Activated CD4-positive, alpha-beta T cell treated with anti-CD3 and anti-CD28 coated beads, Interleukin-2, amount 50 U/mL, for 48 hours (primary cell): ENCODE measurements at places on chromosomes 11 and 22.

DNA sequence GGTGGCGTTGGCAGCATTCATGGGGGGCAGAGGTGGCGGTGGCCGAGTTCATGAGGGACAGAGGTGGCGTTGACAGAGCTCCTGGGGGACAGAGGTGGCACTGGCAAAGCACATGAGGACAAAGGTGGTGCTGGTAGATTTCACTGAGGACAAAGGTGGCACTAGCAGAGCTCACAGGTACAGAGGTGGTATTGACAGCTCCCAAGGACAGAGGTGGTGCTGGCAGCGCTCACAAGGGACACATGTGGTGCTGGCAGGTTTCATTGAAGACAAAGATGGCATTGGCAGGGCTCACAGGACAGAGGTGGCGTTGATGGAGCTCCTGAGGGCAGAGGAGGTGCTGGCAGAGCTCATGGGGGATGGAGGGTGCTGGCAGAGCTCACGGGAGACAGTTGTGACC is 425.4 kb downstream of the CTTN start:
- no peak for DNase-seq

DNA sequence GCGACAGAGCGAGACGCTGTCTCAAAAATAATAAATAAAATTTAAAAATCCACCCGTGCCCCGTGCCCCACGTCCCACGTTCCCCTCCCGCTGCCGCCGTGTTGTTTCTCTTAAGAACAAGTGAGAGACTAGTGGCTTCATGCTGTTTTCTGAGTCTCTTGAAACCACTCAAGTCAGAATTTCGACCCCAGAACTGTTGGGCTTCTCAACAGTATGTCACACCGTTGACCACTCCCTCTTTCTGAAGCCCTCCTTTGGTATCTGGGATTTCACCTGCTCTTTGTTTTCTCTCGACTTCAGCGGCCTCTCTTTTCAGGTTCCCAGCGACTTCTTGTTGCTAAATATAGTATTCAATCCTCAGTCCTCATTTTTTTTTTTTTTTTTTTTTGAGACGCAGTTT is 974 bp downstream of the PPIL2 start:
- DNase-seq = no peak

DNA sequence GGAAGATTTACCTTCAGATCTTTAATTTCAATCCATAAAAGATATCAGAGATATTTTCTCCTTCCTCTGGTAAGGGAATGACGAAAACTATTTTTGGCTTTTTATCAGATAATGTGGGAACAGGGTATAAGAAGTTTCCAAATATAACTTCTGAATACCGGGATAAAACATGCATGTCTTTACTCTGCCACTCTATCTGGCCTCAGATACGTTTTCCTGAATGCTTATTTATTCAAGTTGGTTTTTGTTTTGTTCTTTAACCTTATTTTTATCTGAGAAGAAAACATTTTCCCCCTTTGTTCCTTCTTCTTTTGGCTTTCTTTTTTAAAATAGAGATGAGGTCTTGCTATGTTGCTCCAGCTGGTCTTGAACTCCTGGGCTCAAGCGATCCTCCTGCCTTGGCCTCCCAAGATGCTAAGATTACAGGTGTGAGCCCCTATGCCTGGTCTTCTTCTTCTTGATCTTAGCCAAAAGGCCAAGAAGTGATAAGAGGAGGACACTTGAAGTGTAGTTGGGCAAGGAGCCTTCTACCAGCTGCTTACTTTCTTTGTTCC is 1.5 kb downstream of the SERPIND1 start:
- no peak for DNase-seq

DNA sequence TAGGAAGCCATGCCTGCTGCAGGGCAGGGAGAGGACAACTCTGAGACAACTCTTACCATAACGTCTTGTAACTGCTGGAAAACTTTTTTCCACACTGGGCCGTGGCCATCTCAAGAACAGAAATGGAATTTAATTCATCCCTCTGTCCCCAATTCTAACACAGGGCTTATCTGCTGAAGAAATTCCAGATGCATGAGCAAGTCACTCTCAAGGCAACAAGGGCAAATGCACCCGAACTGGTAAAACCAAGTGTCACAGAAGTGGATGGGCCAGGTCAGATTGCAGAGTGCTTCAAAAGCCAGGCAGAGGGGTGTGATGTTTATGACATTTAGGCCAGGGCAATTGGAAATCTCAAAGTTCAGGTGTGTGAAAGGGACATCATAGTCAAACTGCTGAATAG is 7.4 kb downstream of the SMPD1 start:
- DNase-seq = no peak

DNA sequence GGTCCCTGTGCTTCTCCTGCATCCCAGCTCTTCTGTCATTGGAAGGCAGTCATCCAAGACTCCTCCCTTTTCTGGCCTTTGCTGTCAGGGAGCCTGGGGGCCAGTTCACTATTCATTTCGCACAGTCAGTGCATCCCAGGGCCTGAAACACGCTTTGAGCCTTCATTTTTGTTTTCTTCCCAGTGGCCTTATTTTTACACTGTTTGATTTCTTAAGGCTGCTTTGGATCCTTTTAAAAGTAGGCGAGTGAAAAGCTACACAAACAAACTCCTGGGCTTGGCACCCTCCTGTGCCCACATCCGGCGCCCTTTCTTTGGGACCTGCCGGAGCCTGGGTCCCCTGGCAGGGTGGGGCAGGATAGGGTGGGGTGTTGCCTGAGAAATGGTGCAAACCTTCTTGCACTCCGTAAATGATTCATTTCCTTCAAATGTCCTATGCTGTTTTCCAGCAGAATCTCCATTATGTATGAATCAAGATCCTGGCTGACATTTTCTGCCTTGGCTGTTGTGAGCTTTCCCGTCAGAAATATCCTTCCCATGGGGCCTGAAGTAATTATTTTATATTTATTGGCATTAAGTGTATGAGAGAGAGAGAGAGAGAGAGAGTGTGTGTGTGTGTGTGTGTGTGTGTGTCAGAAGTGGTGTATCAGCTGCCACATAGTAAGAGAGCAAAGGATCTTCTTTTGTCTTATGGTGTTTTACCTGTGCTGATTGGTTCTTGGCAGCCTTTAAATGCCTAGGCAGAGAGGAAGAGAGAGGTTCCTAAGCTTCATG is 45.6 kb downstream of the BCR start:
- no peak for DNase-seq

DNA sequence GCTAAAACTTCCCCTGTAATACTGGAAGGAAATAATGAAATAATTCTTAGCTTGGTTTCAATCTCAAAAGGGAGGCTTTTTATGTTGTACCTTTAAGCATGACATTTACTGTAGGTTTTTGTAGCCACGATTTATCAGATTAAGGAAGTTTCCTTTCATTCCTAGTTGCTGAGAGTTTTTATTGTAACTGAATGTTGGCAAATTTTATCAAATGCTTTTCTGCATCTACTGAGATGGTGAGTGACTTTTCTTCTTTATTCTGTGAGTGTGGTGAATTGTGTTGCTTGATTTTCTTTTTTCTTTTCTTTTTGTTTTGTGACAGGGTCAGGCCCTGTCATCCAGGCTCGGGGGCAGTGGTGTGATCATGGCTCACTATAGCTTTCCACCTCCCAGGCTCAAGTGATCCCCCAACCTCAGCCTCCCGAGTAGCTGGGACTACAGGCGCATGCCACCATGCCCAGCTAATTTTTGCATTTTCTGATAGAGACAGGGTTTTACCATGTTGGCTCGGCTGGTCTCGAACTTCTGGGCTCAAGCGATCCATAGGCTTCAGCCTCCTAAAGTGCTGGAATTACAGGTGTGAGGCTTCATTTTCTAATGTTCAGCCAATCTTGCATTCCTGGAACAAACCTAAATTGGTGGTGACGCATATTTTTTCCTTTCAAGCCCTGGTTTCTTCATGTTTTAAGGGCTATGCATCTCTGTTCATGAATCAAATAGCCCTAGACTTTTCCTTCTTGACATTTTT is 26.2 kb downstream of the SUSD2 start:
- no peak for DNase-seq

- DNase-seq = no peak
These were observed 50.6 kb downstream of the ME3 start for GRCh38 chr11:86621854-86622253.

GRCh38 chr11:64379160-64379559 is 20.2 kb downstream of the RPS6KA4 start:
- no peak for DNase-seq

DNA sequence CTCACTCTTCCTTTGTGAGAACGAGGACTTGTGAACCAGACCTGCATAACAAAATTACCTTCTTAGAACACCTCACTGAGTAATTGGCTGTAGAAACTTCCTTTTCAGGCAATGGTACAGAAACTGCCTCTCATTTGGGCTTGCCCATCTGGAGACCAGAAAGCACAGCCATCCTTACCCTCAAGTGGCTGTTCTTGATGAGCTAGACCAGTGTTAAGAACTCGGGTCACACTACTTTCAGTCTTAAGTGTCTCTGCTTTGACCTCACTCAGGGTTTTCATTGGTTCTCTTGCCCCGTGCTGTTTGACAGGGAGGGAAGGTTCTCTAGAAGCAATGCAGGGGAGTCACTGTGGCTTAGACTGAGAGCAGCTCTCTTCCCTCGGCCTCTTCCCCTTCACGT is 29.3 kb downstream of the NAT10 start:
- DNase-seq = no peak

- no peak for DNase-seq
These were observed 53.4 kb upstream of the SCUBE2 start for GRCh38 chr11:9144828-9145227.

GRCh38 chr11:111298413-111299100 is at the start of gene POU2AF3:
Gene POU2AF3, plus strand, starts transcription at chr11:111298546. Its CDS starts 36 bp downstream, at chr11:111298582.
- DNase-seq = no peak

DNA sequence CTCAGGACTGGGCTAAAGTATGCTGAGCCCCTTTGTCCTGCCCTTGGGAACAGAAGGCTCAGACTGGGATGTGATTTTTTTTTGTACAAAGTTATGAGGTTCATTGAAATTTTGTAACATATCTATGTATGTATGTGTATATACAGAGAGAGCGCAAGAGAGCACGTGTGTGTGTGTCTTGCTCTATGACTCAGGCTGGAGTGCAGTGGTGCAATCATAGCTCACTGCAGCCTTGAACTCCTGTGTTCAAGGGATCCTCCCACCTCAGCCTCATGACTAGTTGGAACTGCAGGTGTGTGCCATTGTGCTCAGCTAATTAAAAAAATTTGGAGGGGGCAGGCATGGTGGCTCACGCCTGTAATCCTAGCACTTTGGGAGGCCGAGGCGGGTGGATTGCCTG is 5.7 kb downstream of the TMEM25 start:
- DNase-seq = no peak

GRCh38 chr22:23184764-23185113 is 4.4 kb downstream of the BCR start:
- DNase-seq = no peak

- peak; percentile 42 for DNase-seq
These were observed 13.1 kb upstream of the TCF20 start for GRCh38 chr22:42283278-42284201.

DNA sequence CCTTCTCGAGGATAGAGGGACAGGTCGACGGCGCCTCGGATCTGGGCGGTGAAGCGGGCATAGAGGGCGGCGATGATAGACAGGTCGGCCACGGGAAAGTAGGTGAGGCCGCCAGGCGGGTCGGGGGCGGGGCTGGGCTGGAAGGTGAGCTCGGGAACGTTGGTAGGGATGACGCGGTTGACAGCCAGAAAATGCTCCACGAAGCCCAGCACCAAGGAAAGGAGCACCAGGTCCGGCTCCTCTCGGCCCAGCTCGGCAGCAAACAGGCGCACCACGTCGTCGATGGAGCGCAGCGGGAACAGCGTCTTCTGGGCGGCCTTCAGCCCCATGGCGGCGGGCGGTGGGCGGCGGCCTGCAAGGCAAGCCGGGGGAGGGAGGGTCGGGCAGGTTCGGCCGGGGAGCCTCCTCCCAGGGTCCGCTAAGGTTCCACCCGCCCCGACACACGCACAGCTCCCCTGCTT is 540 bp downstream of the MEN1 start:
- peak; percentile 31 for DNase-seq

- no peak for DNase-seq
These were observed 270.6 kb downstream of the FAT3 start for GRCh38 chr11:92495107-92495793.

- no peak for DNase-seq
These were observed 1.3 kb downstream of the C11orf21 start for GRCh38 chr11:2300290-2300935.

DNA sequence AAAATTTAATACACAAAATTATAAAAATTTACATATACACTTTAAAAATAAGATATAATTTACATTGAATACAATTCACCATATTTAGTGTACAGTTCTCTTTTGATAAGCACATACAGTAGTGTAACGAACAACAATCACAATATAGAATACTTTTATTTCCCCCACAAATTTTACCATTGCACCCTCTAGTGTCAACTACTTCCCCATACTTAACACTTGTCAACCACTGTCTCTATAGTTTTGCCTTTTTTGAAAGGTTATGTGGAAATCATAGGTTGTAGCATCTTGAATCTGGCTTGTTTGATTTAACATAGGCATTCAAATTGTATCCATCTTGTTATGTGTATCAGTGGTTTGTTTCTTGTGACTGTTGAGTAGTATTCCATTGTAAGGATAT is 21.3 kb upstream of the PANX1 start:
- no peak for DNase-seq

GRCh38 chr11:62974848-62975522 is 9.8 kb downstream of the SLC22A6 start:
- peak; percentile 30 for DNase-seq

- no peak for DNase-seq
These were observed 51.4 kb upstream of the NUP50 start for GRCh38 chr22:45112136-45112879.

GRCh38 chr11:98531576-98531975 is 489.2 kb upstream of the CNTN5 start:
- no peak for DNase-seq

- DNase-seq = no peak
These were observed 2.3 kb upstream of the CBLIF start for GRCh38 chr11:59847626-59848025.

DNA sequence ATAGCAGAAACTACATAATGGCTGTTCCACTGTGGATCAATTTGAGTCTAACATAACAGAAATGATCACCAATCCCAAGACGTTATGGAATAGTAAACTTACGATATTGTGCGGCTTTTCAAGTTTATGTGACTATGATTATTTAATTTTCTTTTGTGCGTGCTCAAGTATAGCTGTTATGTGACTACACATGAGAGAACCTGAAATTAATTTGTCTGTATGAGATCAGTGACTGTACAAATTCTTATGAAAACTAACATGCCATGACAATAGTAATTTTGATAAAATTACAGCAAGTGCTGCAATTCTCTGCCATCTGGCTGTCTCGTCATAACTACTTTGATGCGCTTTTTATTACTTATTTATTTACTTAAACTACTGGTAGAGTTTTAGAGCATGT is 343.2 kb downstream of the DCDC1 start:
- no peak for DNase-seq

GRCh38 chr11:8932564-8933180 is at the start of gene C11orf16:
Gene C11orf16, minus strand, starts transcription at chr11:8932947. Its CDS starts 639 bp downstream, at chr11:8932308.
- DNase-seq = no peak

GRCh38 chr22:39631381-39632286 is 61.1 kb downstream of the CACNA1I start:
- DNase-seq = no peak

- DNase-seq = no peak
These were observed 14.1 kb upstream of the LIPT2 start for GRCh38 chr11:74507582-74507981.

GRCh38 chr11:116328851-116329250 is 443.9 kb downstream of the BUD13 start:
- no peak for DNase-seq

GRCh38 chr11:64759131-64759721 is 548 bp downstream of the PYGM start:
- no peak for DNase-seq
